Stimulated activated CD8-positive, alpha-beta memory T cell treated with anti-CD3 and anti-CD28 coated beads, Interleukin-4, amount 100 ng/mL, for 1 hour (primary cell): ENCODE measurements at places on chromosomes 12 and 14.

DNA sequence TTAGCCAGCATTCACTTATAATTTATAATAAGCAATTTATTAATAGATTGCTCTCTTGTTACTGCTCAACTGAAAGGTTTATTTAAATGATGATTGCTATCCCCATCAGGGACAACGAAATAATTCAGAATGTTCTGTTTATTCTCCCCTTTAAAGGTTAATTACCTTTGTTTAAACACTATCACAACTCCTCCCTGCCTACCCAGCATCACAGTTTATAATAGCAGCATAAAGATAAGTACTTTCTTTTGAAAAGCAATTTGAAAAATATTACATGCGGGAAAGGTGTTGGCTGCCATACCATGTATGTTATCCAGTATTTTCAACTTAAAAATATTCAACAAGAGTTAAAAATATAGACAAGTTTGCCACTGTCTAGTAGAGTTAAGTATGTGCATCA lies 30.6 kb downstream of the SCAF11 start:
- DNase-seq = no peak

DNA sequence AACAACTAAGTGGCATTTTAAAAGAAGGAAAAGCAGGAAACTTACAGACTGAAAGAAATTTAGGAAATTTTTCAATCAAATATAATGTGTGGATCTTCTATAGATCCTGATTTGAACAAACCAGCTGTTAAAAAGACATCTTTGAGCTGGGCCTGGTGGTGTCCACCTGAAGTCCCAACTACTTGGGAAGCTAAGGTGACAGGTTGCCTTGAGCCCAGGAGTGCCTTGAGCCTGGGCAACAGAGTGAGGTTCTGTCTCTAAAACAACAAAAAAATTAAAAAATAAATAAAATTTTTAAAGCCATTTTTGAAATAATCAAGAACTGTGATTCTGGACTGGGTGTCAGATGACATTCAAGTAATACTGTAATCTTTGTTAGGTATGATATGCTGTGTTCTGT lies 7.0 kb downstream of the CKAP4 start:
- no peak for DNase-seq

GRCh38 chr12:95059984-95060383 lies 13.4 kb downstream of the NR2C1 start:
- DNase-seq = no peak

DNA sequence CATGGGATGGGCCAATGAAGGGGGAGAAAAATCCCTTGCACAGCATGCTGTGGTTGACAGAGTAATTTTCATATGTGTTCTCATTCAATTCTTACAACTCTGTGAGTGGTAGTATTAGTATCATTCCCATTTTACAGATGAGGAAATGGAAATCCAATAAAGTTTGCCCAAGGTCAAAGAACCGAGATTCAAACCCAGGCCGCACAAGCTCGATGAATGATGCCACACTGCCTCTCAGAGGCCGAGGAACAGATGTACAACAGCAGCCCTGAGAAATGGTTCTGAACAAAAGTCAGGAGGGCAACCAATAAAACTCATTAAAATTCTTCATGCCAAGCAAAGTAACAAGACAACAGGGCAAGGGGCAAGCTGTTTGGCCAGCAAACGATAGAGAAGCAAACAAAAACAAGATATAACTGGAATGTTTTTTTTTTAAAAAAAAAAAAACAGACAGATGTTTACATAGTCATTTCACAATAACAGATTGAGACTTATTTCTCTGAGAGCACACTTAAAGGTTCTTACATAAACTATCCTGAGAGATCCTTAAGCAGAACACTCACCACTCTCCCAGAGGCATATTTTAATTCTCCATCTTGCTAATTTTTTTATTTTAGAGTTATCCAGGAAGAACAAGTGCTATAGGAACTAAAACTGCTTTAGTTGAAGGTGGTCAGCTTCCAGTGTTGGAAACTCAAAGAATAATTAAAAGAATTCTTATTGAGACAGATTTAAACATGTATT lies 85.8 kb downstream of the EXOC5 start:
- no peak for DNase-seq

- peak; percentile 44 for DNase-seq
Observed at GRCh38 chr12:116559162-116559935, at the start of gene MAP1LC3B2. Gene MAP1LC3B2, plus strand, starts transcription at chr12:116559381. Its CDS starts 16,562 bp downstream, at chr12:116575943.

DNA sequence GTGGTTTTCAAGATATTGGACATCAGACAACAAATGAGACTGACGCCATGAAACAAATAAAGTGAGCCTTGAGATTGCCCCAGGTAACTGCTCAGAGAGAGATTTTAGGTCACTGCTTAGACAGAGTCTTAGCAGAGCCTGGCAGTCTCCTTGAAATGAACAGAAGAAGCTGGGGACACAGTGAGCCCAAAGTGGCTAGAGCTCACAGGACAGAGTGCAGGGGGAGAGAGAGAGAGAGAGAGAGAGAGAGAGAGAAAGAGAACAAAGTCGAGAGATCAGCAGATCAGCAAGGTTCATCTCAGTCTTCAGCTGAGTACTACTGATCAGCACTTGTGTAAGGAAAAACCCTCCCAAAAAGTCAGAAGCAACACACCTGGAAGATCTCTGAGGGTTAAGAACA lies 147.4 kb downstream of the RMST start:
- no peak for DNase-seq

- no peak for DNase-seq
Observed at GRCh38 chr14:36478782-36479181, 41.2 kb downstream of the NKX2-1 start.

DNA sequence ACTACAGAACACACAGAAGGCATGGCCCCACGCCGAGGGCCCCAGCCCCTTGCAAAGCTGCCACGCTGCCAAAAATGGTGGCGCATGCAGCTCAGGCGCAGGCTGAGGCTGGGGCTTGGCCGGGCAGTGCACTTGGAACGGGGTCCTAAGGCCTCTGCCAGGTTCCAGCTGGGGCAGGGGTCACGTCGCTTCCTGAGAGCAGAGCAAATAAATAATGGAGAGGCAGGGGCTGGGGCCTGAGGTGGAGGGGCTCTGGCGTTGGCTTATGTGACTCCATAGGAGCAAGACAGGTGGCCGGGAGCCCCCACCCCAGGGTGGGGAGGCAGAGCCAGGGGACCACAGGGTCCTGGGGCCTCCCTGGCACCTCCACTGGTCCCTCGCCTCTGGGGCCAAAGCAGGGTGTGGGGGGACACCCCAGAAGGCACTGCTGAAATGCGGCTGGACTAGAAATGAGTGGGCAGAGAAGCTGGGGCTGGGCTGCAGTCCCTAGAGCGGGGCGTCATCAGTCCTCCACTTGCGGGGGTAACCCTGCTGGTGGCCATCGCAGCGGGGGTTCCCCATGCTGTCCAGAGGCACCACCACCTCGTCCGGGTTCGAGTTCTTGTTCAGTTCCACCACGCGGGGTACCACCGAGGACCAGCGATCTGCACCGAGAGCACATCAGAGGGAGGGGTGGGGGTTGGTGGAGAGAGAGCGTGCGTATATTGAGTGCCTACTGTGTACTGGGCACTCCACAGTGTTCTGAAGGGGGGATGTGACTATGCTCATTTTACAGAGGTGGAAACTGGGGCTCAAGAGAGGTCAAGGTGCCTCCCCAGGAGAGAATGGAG lies 49.8 kb downstream of the TRPV4 start:
- DNase-seq = no peak

DNA sequence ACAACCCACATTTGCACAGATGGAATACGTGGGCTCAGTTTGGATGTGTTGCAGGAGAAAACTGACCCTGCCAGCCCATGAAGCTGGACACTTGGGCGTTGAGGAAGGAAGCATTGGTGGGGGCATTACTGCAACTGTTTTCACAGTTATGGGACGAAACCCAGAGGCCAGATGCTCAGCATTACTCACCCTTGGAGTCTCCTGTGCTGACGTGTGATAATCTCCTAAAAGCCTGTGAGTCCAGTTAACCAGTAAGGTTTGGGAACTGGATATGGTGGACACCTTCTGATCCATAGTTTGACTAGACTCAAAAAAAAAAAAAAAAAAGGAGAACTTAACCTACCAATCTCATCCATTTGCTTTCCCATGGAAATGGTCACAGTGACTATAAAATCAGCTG lies 52.8 kb upstream of the EGLN3 start:
- DNase-seq = no peak

GRCh38 chr12:41409628-41410027 lies 221.5 kb downstream of the PDZRN4 start:
- DNase-seq = no peak

DNA sequence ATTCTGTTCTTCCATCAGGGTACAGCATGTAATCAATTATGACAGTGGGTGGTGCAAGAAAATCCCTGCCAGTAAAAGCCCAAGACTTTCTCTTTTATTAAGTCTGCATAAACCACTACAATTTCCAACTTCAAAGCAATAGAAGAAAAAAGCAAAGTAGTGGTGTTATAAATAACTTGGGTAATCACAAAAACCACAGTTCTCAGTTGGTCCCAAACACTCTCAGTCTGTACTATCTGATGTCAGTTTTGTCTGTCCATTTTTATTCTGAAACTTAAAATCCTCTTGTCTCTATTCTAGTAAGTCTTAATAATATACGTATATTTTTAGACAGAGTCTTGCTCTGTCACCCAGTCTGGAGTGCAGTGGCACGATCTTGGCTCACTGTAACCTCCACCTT lies 8.8 kb upstream of the TIGAR start:
- no peak for DNase-seq

DNA sequence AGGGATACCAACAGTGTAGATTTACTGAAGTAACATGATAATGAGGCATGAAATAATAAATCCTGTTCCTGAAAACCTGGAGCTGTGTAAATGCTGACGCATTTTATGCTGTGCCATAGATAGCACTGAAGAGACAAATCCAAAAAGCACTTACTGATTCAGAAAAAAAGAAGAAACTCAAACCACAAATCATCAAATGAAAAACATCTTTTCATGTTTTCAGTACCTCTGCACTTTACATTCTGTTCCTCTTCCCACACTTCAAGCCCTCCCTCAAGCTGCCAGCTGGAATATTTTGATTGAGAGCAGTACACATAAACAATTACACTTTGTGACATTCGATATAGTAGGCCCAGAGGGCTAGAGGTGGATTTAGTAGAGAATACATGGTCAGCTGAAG lies 362.3 kb downstream of the NAV3 start:
- DNase-seq = no peak

DNA sequence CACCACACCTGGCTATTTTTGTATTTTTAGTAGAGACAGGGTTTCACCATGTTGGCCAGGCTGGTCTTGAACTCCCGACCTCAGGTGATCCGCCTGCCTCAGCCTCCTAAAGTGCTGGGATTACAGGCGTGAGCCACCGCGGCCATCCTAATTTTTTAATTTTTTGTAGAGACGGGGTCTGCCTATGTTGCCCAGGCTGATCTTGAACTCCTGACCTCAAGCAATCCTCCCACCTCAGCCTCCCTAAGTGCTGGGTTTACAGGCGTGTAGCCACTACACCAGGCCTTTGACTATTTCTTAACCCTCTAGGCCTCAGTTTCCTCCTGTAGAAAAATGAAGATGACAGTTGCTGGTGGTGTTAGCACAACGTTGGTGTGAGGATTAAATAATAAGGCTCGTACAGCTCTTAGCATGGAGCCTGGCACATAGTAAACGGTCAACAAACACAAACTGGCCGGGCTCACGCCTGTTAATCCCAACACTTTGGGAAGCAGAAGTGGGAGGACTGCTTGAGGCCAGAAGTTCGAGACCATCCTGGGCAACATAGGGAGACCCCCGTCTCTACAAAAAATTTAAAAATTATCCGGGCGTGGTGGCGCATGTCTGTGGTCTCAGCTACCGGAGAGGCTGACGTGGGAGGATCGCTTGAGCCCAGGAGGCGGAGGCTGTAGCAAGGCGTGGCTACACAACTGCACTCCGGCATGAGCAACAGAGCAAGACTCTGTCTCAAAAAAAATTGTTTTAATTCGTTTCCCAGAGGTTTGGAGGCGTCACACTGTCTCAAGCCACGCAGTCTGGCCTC lies 979 bp downstream of the DDX54 start:
- DNase-seq = no peak

- DNase-seq = no peak
Observed at GRCh38 chr14:61868846-61869245, 106.6 kb downstream of the SNAPC1 start.

GRCh38 chr12:60059180-60059579 lies 463.4 kb downstream of the SLC16A7 start:
- DNase-seq = no peak

GRCh38 chr14:68268197-68268596 lies 448.6 kb downstream of the RAD51B start:
- DNase-seq = no peak

- DNase-seq = no peak
Observed at GRCh38 chr12:132458846-132459641, 30.9 kb upstream of the FBRSL1 start.

GRCh38 chr12:12194206-12194605 lies 72.6 kb downstream of the LRP6 start:
- DNase-seq = no peak

GRCh38 chr14:42299692-42300091 lies 693.0 kb downstream of the LRFN5 start:
- DNase-seq = no peak

DNA sequence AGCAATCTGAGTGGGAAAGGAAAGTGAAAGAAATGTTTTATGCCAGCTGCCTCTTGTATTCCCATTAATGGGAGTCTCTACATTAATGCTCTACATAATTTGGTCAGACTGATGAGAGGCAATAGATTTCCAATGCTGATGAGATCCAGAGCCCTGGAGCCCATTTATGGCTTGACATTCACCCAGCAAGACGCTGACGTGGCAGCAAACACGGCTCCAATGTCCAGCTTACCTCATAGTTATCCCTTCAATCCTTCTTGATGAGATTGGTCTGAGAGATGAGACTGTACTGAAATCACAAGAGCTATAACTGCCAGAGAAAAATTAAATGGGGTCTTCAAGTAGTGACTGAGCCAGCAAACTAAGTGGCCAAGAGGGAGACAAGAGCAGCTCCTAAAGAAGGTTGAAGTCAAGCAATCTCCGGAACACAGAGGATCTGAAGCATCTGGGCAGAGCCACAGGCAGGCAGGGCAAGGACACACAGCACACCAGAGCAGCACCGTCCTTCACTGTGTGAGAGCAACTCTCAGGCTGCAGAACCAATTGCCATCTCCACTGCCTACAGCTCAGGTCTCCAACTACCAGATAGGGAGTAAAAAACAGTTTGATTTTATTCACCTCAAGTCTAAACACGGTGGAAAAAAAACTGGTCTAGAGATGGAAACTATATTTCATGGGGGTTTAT lies 7.3 kb upstream of the MYO1A start:
- no peak for DNase-seq

DNA sequence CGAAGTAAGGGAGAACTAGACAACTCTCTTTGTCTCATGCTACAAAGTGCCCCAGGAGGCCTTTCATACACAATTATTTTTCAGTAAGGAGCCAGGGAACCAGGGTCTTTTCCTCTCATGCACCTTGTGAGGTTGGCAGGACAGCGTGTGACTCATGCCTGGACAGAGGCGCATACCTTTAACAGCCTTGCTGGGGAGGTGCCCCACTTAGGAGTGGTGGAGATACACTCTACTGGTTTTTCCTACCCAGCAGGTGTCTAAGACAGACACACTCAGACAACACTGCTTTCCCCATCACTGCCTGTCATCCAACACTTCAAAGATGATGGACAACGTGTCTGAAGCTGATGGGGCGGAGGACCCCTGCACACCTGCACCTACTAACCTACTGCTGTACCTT lies 49.1 kb downstream of the B4GALNT3 start:
- no peak for DNase-seq
